ENCODE measurements at places on chromosomes 6 and 20.

DNA sequence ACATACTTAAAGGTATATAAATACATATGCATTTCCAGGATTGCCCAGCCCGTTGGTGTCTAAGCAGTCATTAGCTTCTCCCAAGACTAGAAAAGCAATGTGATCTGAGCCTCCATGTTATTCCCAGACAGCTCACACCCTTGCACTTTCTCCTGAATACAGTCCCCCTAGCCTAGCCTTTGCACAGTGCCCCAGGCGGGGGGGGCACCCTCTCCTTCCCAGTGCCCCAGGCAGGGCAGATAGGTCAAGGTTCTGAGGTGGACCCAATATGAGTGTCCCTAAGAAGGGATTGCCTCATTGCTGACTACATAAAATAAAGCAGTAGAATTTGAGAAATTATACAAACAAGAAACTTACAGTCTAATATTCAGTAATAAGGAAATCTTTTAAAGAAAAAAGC lies 15.4 kb upstream of the GNRH2 start:
- DNase-seq = no peak

GRCh38 chr6:85044361-85044760 lies 280.0 kb upstream of the TBX18 start:
- no peak for DNase-seq

DNA sequence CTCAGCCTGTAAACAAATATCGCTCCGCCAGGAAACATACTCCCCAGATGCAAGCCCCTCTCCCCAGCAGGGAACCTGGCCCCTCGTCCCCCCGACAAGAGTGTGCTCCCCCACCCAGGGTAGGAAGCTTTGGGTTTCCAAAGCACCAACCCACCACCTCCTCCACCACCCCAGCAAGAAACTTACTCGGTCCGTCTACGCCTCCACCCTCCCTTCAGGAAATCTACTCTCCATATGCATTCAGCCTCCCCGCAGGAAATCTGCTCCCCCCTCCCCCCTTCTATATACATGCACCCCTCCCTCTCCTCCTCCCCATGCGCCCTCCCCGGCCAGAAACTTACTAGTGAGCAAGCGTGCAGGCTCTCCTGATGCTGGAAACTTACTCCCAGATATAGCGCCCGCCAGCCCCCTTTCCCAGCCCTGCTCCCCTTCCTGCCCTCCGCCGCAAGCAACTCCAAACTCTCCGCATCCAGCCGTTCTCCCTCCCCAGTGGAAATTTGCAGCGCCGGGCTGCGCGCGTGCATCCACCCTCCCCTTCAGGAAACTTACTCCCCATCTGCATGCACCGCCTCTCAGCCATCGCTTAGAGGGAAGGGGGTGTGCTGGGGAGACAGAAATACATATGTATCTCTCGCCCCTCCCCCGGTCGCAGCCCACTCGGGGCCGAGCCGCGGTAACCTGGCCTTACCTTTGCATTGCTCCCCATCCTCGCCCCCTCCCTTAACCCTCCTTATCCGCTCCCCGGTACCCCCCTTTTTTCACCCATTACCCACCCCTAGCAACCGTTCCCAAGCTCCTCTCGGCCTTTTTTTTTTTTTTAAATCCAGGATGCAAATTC lies at the start of gene TRERF1:
TSS of gene TRERF1 (minus strand) at position 594 of the 838 bp plus-strand sequence. CDS start 182,336 bp downstream, outside the sequence.
- DNase-seq = peak; percentile 91

GRCh38 chr6:170096803-170097504 lies 193.9 kb downstream of the DLL1 start:
- DNase-seq = no peak

Data from activated CD4-positive, alpha-beta T cell treated with anti-CD3 and anti-CD28 coated beads, Interleukin-2, amount 10 ng/mL, durations not matched to agents 24 days and 14 days (primary cell).